ENCODE measurements at places on chromosomes 3 and 15.

DNA sequence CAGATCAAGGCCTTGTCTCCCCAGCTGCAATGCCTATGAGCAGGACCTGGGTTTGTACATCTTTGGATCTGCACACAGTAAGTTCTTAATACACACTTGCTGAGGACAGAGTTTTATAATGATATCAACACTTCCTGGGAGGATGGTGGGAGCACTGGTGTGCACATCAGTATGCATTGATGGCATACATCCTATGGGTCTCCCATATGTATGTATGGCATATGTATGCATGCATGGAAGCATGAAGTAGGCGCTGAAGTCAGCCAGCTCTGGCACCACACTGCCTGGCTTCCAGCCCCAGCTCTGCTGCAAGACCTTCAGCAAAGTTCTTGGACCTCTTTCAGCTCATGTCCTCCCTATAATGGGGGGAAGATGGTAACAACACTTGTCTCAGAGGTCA lies 68.2 kb downstream of the MYLK start:
- DNase-seq: no peak

GRCh38 chr3:159174715-159175692 lies 373.1 kb downstream of the MFSD1 start:
- DNase-seq: no peak

DNA sequence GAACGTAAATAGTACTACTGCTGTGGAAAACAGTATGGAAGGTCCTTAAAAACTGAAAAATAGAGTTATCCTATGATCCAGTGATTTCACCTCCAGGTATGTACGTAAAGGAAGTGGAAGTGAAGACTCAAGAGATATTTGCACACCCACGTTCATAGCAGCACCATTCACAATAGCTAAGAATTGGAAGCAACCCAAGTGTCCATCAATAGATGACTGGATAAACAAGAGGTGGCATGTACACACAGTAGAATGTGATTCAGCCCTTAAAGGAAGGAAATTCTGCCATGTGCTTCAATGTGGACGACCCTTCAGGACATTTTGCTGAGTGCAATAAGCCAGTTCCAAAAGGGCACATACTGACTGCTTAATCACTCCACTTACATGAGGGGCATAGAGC lies 188.3 kb downstream of the APBA2 start:
- DNase-seq: no peak

DNA sequence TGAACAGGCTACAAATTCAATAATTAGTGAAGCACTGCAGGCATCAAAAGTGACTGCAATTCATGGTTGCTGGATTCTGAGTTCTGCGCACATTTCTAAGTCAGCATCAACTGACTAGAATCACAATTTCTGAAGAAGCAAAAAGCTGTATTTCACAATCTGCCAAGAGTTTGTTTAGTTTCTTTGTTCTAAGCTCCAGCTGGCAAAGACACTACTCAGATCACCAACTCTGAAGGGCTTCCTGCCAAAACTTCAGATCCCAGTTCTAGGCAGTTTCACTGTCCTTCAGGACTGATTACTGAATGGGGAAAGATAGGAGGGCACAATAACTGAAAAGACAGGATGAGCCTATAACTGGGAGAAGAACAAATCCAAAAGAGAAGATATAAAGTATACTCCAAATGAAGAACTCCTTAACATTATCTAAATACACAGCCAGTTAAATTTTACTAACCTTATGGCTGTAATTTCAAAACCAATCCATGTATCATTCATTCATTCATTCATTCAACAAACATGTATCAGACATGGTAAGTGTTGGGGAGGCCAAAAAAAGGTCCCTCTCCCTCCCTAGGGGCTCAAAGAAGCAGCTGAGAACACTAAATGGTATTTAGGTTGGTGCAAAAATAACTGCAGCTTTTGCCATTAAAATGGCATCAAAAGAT lies 17.1 kb downstream of the TJP1 start:
- peak; percentile 56 for DNase-seq

GRCh38 chr15:40578892-40579291 lies 9.8 kb downstream of the RPUSD2 start:
- no peak for DNase-seq
